ENCODE measurements at places on chromosomes 3 and 15.

GRCh38 chr15:64429448-64429847 lies 30.9 kb upstream of the ZNF609 start:
- no peak for DNase-seq

DNA sequence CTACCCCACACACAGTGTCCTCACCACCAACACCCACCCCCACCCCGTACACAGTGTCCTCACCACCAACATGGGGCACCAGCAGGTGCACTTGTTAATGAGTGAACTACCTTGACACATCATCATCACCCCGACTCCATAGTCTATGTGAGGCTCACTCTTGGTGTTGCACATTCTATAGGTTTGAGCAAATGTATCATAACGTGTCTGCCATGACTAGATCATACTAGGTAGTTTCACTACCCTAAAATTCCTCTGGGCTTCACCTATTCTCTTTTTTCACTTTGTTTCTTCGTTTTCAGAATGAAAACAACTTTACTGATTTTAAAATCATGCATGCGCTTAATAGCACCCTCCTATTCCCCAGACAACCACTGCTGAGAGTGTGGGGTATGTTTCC lies 102.6 kb upstream of the SLC6A6 start:
- DNase-seq: no peak

GRCh38 chr15:60496853-60497252 lies 17.9 kb upstream of the ICE2 start:
- DNase-seq: no peak

DNA sequence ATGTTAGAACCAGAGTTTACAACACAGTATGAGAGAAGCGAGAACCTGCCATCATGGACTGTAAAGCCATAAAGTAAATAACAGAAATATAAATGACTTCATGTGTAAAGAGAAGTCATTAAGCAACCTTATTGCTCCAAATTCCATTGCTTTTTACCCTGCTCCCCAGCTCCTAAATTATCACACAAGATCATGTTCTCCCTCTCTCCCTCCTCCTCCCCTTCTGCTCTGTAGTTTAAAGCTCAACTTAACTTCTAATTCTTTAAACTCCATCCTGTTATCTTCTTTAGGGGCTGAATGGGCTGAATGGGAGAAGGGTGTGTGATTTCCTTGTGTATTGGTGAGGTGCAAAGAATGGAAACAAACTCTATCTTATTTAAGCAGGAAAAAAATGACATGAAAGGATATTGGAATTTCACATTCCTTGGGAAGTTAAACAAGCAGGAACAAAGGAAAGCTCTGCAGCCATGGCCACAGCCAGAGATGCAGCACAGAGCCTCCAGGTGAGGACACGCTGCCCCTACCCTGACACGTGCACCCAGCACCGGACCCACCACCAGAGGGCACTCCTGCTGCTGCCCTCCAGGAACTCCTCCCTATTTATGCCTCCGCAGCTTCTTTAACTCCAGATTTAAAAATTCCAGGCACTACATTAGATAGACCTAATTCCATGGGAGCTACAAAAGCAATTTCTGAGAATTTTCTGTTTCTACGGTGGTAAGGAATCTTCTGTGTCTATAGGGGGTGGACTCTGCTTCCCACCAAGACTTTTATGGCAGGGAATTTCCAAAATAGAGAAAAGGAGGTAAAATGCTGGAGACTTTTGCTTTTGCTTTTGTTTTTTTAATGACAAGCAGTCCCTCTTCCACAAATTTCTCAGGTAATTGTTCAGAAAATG lies 76.9 kb upstream of the ABI3BP start:
- DNase-seq: peak; percentile 57

DNA sequence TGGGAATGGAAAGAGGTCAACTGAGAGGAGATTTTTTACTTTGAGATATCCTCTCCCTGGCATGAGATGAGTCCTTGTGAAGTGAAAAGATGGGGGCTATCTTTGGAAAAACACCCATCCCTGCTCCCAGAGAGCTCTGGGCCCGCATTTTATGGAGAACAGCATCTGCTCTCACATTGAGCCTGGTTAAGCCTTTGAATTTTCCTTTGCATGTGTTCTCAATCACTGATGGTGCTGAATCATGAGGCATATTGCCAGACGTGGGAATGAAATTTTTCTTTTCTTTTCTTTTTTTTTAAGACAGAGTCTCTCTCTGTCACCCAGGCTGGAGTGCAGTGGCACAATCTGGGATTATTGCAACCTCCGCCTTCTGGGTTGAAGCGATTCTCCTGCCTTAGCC lies 24.4 kb downstream of the TMEM45A start:
- peak; percentile 80 for DNase-seq

DNA sequence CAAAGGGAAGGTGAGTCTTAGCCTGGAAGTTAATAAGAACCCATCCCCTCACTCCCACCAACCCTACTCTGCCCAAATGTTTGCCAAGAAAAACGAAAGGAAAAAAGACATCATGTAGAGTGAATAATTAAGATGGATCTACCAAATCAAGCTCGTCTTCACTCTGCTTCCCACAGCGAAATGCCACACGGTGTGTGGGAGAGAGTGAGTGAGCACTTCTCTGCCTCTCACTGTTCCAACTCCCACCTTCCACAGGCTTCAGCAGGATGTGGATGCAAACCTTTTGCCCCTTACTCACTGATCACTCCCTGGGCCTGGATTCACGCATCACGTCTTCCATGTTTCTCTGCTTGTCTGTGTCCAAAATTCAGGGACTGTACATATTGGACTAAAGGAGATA lies 85.4 kb downstream of the WDR76 start:
- DNase-seq: no peak

DNA sequence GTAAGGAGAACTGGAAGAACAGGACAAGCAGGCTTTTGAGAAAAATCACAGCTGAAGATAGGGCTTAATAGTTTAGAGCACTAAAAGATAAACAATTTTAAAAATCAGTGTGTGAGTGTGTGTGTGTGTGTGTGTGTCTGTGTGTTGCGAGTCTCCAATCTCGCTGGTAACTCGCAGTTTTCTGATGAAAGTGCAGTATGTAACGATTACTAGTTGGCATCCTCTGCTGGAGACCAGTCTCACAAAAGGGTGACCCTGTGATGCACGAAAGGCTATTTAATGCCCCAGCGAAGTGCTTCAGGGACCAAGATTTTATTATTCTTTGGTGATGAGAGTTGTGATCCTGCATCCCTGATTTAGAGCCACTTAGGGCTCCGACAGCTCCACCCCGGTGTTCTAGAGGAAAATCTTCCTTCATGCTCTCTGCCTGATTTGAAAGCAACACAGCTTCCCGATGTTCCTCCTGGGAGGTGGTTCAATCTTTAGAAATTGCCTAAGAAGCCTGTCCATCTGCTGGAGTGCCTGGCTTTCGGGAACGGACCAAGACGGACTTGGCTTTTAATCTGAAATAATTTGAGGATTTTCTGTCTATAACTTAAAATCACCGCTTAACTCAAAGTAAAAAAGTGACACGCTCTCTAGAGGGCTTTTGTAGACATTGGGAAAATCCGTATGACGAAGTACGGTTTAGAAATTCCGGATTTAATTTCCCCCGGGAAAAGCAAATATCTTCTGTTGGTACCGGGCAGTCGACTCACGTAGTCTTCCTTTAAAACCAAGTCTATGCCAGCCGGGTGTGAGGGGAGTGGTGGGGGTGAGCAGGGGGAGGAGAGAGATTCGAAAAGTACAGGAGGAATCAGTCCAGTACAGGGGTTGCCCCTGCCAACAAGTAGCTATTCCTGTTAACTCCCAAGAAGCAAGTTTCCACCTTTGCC lies 1.1 kb upstream of the ALCAM start:
- peak; percentile 68 for DNase-seq

GRCh38 chr15:92163641-92164040 lies 230.0 kb upstream of the ST8SIA2 start:
- DNase-seq: peak; percentile 18

GRCh38 chr3:180631317-180631716 lies 29.4 kb downstream of the TTC14 start:
- DNase-seq: no peak

DNA sequence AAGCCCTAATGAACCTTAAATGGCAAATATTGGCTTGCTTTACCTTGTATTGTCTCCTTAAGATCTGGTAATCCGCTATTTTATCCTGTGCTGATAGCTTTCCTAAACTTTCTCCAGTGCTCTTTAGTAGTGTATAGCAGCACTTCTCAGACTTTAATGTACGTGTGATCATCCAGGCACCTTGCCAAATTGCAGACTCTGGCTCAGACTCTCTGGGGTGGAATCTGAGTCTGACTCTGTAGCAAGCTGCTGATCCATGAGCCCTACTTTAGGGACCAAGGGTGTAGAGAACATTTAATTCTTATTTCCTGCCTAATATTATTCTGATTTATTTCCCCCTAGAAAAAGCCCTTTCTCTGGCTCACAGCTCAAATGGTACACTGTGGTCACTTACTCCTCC lies 518.8 kb upstream of the ZNF385D start:
- peak; percentile 6 for DNase-seq

GRCh38 chr3:46710229-46710628 lies 7.4 kb downstream of the PRSS50 start:
- no peak for DNase-seq

GRCh38 chr15:77819851-77820728 lies 187.4 kb upstream of the LINGO1 start:
- peak; percentile 24 for DNase-seq

DNA sequence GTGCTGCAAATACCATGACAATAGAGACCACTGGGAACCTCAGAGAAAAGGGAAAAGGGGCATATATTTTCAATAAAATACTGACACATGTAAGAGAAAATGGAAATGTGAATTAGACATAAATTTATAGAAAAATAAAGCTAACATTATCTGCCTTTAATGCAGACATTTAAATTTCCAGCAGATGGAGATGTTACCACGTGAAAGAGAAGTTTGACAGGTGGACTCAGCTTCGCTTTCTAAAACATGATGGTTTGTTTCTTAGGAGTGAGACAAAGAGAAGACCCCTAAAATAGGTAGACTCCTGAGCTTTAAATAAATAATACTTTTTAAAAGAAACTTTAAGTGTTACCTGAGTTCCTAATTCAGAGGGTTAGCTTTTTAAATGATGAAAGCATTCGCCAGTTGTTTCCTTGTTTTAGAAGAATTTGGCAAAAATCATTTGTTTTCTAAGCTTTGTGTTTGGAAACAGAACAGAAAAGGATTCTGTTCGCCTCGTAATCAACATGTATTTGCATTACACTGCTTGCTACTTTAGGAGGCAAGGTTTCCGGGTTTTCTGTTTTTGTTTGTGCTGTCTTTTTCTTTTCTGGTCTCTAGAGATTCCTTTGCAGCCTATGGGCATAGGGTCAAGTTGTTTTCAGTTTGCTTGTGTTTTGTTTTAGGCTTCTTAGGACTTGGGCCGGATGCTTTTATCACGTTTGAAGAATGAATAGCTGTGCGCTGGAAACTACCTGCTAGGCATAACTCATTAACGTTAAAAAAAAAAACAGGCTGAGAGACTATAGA lies 271.4 kb downstream of the THSD4 start:
- no peak for DNase-seq

DNA sequence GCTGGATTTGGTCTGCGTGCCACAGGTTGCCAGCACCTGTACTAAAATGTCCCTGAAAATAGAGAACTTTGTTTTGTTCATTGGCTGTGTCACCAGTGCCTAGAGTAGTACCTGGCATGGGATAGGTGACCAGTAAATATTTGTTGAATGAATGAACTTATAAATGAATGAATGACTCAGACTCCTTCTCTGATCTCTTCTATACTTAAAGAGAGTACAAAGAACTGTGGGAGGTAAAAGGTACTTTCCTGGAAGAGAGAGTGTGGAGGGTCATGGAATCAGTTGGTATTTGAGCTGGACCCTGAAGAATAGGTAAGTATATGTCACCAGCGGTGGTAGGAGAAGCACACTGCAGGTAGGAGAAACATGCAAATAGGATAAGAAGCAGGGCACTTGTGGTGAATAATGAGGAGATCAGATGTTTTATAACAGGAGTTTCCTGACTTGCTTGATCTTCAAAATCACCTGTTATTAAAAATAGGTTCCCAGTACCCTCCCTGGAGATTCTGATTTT lies 149.4 kb downstream of the LPP start:
- no peak for DNase-seq

DNA sequence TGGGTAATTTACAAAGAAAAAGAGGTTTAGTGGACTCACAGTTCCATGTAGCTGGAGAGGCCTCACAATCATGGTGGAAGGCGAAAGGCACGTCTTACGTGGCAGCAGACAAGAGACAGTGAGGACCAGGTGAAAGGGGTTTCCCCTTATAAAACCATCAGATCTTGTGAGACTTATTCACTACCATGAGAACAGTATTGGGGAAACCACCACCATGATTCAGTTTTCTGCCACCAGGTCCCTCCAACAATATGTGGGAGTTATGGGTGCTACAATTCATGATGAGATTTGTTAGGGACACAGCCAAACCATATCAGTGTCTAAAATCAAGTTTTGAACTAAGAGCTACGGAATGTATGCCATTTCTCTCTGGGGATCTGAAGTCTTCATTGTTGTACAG lies 354.8 kb upstream of the C2CD4B start:
- no peak for DNase-seq

DNA sequence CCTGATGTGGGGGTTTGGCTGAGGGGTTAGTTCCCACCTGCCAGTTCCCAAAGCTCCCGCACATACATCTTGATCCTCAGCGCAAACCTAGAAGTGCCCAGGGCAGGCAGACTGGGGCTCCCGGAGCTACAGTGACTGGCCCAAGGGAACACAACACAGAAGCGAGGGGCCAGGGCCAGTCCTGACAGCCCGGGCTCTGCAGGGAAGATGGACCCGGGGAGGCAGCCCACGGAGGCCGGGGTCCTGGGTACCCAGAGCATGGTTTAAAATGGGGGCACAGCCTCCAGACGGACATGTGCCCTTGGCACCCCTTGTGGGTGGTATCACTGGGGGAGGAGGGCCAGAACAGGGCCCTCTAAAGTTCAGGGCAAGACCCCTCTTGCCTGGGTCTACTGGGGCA lies 5.1 kb downstream of the CPN2 start:
- DNase-seq: no peak

All from EH (cell line).